Stimulated activated naive CD8-positive, alpha-beta T cell treated with anti-CD3 and anti-CD28 coated beads, Interleukin-15, amount 100 ng/mL, for 72 hours (primary cell): ENCODE measurements at places on chromosomes 6 and 20.

DNA sequence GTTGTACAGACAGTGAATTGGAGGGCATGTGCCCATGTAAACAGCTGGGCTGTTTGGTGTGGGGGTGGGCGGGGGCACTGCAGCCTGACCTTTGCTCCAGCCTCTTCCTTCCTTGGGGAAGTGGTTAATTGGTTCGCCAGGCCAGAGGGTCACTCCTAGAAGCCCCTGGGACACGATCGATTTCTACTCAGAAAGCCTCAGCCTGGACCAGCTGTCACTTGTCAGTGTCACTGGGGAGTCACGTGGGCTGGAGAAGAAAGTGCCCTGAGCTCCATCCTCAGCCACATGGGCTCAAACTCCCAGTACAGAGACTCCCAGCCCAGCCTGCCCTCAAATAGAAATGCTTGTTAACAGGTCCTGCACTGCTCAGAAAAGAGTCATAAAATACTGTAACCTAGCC lies 423.8 kb upstream of the SULF2 start:
- no peak for DNase-seq

- DNase-seq = no peak
These were observed 47.3 kb downstream of the SLC35D3 start for GRCh38 chr6:136969433-136969832.

GRCh38 chr6:166921570-166921969 lies 34.8 kb downstream of the RNASET2 start:
- no peak for DNase-seq

DNA sequence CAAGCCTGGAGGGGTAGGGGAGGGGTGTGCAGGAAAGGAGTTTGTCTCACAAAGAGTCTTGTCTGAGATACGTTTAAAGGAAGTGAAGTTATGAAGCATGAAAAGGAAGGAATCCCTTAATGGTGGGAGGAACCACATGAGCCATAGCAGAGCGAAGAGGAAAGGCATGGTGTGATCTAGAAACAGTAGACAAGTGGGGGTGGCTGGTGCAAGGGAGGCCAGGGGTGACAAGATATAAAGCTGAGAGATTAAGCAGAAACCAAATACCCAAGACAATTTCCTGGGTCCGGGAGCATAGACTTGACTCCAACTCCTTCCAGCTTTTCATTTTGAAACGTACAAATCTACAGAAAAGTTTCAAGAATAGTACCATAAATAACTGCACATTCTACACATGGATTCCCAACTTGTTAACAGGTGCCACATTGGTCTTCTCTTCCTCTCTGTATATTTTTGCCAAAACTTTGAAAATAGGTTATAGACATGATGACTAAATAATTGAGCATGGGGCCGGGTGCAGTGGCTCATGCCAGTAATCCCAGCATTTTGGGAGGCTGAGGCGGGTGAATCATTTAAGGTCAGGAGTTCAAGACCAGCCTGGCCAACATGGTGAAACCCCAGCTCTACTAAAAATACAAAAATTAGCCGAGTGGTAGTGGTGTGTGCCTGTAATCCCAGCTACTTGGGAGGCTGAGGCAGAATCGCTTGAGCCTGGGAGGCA lies 211.6 kb downstream of the SLC24A3 start:
- DNase-seq = no peak

DNA sequence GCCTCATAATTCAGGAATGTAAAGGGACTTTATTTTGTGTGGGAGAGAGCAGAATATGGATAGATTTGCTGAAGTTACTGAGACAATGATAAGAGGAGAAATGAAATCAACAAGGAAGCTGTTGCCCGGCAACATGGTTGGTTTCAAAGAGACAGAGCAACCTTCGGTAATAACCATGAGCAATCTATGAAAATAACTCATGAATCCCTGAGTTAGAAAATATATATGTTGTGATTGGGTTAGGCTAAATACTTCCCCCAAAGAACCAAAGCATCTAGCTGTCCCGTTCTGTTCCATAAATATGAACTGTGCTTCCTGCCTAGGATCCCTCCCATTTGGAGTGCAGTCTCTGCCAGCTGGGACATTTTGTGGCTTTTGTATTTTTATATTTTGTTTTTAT lies 23.1 kb downstream of the SERPINB1 start:
- no peak for DNase-seq

- no peak for DNase-seq
These were observed 50.5 kb upstream of the ENPP5 start for GRCh38 chr6:46221222-46221793.

DNA sequence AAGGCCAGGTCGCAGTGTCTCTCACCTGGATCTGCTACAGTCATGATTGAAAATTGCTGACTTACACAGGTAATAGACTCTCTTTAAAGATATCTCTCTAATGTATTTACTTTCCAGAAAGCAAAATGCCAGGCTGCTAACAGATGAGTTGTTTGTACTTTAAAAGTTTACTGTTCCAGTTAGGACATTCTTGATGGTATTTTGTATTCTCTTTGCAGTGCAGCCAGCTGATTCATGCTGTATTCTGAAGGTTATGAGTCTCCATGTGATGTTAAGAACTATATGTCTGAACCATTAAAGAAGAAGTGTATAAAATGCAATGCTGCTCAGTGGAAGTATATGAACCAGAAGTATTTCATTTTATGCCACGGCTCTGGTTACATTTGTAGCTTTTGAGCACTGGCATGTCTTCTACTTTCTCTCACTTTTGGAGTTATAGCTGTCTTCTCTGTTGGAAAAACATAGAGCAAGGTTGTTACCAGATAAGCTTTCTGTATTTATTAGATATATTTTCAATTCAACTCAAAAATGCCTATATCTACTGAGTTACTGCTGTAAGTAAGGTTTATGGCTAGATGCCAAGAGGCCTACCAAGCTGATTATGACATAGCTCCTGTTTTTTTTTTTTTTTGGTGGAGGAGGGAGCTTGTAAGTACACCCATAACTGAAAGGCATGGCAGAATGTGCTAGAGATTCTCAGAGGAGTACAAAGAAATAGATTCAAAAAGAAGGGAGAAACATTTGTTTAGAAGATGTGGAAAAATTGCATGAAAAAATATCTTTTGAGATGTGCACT lies 130.5 kb upstream of the MAN1A1 start:
- DNase-seq = no peak

DNA sequence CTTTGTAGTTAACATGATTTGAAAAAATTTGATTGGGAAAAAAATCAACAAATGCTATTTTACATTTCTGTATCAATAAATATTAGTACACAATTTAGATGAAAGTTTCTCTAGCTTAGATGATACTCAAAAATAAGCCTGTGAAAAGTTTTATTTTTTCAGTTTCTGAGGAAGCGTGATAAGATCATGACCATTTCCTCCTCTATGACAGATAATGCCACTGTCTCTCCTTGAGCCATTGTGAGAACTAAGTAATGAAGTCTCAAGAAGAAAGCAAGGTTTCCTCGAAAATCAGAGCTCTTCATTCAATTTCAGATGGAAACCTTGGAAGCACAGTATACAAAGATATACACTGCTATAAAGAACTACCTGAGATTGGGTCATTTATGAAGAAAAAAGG lies 395.0 kb downstream of the HDGFL1 start:
- DNase-seq = no peak

DNA sequence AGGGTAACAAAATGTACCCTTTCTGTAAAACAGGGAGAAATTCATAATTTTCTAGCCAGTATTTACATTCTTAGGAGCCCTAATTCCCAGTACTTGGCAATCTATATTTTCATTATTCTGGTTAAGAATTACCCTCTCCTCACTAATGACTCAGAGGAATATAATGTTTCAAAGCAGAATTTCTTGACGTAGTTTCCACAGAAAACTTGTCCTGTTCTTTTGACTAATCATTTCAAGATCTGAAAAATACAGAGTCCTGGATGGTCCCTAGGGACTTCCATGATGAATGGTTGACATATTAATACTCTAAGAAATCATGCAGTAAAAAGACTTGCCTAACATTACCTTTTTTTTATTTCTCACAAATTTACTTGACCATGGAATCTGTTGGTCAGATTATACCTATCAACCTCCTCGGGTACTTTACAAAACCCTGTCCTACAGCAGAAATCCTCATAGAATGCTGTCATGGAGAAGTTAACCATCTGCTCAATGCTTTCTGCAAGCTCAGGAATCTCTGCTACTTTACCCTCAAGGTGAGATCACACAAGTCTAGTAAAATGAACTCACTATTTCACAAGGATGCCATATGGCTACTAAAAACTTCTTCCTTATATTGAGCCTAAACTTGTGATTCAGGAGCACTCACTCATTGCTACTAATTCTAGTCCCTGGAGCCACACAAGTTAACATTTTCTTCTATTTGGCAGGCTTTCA lies 202.1 kb upstream of the CNR1 start:
- DNase-seq = no peak

- DNase-seq = peak; percentile 50
These were observed 6.0 kb downstream of the OPN5 start for GRCh38 chr6:47787620-47788497.

DNA sequence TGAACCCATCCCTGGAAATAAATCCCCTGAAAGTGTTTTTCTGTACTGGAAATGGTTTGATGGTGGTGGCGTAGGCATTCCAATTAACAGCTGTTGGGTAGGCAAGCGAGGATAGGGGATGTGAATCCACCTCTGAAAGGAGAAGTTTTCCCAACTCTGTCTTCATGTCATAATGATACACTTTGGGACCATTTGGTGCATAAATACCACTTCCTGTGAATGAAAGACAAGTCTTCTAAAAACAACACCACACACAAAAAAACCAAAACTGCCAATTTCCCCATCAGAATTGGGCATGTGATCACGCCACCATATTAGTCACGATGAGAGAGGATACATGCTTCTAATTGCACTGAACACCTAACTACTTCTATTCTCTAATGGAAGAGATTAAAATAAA lies 6.4 kb downstream of the VNN2 start:
- DNase-seq = no peak

DNA sequence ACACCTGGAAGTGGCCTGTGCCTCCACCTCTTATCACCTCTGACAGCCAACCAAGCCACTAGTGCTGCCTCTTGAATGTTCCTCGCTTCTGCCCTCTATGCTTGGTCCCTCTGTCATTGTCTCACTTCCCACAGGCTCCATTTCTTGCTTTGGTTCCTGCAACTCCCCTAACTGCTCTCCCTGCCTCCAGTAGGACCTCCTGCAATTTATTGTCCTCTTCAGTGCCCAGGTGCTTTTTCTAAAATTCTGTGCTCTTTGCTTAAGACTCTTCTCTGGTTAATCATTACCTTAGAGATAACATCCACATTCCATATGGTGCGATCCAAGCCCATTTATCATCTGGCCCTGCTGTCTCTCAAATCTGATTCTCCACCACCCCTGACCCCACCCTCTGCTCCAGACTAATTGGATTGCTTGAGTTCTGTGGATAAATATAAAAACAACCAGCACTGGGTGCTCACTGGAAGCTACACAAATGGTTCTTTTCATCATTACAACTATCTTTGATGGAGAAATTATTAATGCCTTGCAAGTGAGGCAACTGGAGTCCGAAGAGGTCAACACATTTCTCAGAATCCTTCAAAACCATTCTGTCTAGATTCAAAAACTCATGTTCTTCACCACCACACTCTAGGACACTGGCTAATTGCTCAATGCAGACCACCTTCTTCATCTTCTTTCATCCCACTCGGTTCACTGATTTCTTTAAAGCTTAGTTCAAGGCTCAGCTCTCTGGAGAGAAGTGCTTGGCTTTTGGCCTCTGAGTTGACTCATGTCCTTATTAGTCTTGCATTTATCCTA lies 47.2 kb downstream of the FOXA2 start:
- DNase-seq = no peak

DNA sequence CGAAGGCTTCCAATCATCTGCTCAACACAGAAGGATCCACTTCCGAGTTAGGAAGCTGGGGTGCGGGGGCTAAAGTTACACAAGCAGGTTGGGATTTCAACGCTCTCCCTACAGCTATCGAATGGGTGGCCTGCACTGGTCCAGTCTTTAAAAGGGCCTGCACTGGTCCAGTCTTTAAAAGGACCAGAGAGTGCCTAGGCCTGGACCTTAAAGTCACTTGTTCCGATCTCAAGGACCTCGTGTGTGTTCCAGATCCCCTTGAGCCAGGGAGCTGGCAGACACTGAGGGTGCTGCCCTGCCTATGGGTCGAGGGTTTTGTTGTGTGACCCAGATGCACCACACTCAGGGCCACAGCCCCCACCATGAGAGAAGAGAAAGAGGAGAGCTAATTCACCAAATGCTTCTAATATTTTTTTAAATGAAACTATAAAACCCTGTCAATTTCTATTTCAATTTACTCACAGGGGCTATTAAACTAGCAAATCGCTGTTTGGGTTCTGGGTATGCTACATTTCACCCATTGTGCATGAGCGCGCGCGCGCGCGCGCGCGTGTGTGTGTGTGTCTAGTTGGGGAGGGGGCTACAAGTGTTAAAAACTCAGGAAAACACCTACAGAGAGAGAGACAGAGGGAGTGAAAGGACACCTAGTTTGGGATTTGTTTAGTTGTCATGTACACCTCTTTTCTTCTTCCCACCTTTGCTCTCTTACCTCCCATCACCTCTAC lies 7.5 kb downstream of the TFAP2B start:
- no peak for DNase-seq

GRCh38 chr6:6891949-6892461 lies 215.8 kb upstream of the RREB1 start:
- DNase-seq = no peak

GRCh38 chr6:31351401-31352309 lies 5.3 kb downstream of the HLA-B start:
- DNase-seq = peak; percentile 52

- no peak for DNase-seq
These were observed 18.9 kb upstream of the DSN1 start for GRCh38 chr20:36792422-36792821.

DNA sequence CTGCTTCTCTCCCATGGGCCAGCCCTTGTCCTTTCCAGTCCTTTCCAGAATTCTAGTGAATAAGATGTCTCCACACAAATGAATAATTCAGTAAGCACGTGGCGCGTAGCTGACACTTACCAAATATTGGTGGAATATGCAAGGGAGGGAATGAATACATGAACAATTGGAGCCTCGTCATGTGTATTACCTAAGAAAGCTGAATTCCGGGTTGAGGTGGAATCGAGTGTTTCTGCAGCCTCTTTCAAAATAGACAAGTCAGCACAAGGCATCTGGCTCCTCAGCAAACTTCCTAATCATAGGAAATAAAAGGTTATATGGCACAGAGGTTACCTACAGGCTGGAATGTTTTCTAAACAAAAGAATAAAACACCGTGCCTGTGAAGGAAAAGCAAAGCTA lies 47.0 kb upstream of the NT5E start:
- no peak for DNase-seq

DNA sequence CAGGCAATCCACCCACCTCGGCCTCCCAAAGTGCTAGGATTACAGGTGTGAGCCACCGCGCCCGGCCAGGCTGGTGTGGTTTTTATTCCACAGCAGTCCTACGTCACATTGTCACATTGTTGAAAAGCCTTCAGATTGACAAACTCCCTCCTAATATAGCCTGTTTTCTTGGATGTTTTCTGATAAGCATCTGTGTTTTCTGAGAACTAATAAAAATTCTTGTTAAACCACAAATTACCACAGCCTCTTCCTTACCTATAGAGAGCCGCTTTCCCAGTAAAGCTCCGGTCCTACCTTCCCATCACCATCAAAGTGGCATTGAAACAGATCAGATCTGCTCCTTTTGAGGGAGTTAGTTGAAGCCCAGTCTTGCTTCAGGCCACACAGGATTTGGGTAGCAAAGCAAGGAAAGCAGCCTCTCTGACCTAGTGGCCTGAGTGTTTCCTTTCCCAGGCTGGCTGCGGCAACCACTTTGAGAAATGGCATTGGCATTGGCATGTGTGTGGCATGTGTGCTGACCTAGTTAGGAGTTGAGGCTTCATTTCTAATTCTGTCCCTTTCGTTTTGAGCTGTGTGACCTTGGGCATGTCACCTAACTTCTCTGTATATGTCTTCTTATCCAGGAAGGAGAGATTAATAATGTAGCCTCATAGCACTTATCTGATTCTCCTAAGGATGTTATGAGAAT lies 1.7 kb upstream of the PKIG start:
- DNase-seq = no peak

- DNase-seq = peak; percentile 86
These were observed 30.6 kb downstream of the COL11A2 start for GRCh38 chr6:33161354-33162331.
